ENCODE measurements at places on chromosomes 11 and 22.

DNA sequence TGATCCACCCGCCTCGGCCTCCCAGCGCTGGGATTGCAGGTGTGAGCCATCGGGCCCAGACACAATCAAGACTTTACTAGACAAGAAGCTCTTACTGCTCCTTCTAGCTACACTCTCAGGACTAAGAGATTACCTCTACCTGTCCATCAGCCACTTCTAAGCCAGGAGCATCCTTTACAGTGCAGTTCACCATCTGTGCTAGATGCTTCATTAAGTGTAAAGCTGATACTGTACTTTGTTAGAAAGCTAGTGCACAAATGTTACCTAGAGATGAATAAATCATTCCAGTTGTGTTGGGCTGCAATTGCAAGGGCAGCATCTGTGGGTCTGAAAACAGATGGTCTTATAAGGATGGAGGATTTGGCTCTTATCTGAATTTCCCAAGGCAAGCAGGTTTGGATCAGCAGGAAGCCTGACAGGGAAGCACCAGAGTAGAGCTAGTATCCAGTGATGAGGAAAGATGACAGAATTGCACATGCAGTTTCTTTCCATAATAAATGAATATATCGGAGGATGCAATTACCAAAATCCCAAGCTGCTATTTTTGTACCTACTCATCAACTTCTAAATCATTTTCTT is 58.3 kb downstream of the FAM168A start:
- no peak for DNase-seq

- no peak for DNase-seq
These were observed 507.0 kb downstream of the NTM start for GRCh38 chr11:131877246-131877942.

- no peak for DNase-seq
These were observed 5.6 kb downstream of the CD5 start for GRCh38 chr11:61107888-61108287.

- DNase-seq: no peak
These were observed 61.2 kb downstream of the CD82 start for GRCh38 chr11:44626645-44627044.

GRCh38 chr22:46373921-46374662 is 38.6 kb downstream of the TRMU start:
- no peak for DNase-seq
